ENCODE measurements at places on chromosomes 6 and 20. TPM values are rescaled to one million over a fixed set of nuclear protein-coding genes. Genes with fewer than 3 reads are reported as not detected.

Gene EPHA7
- 2.3 TPM for total RNA-seq

- DNase-seq = no peak
Observed at GRCh38 chr6:1916334-1917070, 306.8 kb downstream of the FOXC1 start.

Gene RFX6
- not detected for total RNA-seq

DNA sequence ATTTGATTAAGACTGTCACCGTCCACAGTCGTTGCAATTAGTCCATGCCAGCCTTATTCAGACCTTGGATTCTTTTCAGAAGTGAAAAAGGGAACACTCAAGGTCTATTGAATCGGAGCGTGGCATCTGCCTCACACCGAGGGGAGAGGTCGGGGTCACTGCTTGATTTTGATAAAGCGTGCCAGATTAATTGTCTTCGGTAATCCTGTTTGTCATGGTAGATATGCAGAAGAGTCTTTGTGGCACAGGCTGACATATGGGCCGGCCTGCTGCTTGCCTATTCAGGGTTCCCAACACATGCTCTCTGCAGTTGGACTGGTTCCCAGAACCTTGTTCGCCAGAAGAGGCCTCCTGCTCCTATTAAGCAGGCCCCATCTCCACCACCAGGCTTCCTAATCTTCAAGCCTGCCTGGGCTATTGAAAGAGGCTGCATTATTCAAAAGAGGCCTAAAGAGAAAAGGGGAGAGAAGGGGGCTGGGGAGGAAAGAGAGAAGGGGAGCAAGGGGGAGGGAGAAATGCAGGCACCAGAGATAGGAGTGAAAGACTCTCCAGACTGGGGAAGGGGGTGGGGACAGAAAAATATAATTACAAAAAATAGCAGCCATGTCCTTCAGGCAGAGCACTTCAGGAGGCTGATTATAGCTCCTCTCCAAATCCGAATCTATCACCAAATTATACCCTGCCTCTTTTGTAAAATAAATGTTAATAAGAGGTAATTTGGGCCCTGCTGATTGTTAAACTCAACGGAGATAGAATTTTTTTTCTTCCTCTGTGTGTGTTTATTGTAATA is 611.3 kb downstream of the HDGFL1 start:
- DNase-seq = peak; percentile 7

Gene ZC2HC1B
- not detected for total RNA-seq

Gene GSTA2
- not detected for total RNA-seq

DNA sequence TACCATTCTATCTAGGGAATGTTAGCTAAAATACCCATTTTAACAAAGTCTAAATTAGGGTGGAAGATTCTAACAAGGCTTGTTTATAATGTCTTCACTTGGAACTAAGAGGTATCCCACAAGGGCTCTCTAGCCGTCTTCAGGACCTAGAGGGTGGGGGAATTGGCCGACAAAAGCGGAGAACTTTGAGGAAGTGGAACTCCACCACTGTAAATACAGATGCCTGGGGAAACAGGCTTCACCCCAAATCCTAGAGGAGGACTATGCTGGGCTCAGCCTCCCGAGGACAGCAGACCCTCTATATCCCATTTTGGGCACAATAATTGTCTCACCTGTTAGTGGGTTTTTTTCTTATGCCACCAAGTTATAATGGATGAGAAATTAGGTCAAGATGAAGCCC is 58.0 kb upstream of the TFB1M start:
- no peak for DNase-seq

DNA sequence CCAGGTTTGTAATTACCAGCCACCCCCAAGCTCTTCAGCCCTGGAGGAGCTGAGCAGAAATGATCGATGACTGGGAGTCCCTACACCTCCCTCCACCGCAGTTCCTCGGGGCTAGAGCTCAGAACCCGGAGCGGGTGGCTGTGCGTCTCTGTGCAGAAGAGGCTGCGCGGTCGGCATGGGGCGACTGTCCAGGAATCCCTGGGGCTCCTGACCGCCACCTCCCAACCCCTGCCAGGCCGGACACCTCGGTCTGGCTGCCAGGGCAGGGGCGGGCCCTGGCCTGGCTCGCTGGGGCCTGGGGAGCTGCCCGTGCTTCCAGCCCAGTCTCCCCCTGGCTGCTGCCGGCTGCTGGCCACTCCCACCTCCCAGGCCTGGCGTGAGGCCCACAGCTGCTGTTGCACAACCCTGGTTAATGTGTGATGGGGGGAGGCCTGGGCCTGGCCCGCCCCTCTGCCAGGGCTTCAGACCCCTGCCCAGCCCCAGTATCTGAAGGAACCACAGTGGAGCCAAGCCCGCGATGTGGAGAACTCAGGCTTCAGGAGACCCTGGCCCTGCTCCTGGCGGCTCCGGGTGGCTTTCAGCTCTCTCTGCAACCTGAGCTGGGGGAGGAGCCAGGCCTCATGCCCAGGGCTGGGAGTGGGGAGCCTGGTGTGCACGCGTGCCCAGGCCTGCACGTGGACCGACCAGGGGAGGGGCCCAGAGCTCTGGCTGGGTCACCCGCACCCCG is 1.2 kb downstream of the SLC2A4RG start:
- peak; percentile 88 for DNase-seq

DNA sequence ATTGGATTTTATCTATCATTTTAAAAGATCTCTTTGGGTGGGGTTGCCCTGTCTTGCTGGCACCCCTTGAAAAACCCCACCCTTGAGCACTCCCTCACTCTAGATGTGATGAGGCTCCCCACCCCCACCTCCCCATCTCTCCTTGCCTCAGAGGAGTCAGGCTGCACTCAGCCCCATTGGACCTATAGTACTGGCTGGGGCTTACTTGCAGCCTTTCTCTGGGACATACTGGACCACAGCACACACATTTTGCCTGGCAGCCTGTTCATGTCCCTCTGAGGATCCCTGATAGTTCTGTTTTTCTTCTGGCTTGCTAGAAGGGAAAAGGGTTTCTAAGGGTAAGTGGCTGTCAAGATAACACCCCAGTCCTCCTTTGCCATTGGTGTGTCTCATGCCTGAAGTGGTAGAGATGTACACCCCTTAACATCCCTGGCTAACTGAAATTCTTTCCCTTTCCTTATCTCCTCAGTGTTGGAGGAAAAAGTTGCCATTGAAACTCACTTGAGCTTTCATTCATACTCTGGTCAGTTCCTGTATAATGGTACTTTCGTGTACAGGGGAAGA is 553.4 kb upstream of the CITED2 start:
- DNase-seq = no peak

- no peak for DNase-seq
Observed at GRCh38 chr6:42404484-42404883, 47.2 kb downstream of the TRERF1 start.

Gene CEP85L
- 21.9 TPM for total RNA-seq

DNA sequence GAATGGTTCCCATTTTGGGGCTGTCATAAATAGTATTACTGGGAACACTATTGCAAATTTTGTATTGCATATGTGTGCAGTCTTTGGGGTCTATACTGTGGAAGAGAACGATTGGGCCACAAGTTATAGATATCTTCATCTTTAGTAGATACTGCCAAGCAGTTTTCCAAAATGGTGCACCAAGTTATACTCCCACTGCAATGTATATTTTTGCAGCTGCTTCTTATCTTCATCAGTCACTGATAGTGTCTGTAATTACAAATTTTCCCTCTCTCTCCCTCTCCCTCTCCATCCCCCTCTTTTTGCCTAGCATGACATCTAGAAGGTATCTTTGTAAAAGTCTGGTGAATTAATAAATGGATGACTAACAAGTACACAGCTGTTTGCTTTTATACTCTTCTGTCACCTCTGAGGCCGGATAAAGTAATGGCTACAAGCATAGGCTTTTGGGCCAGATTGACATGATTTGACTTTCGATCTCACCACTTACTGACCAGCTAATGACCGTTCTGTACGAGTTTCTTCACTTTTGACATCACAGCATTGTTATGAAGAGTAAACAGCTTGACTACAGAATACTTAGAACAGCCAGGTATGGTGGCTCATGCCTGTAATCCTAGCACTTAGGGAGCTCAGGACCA is 113.3 kb upstream of the SLC2A12 start:
- DNase-seq = no peak

Gene TBXT
- total RNA-seq = not detected

GRCh38 chr6:143555582-143555981 is 44.1 kb upstream of the FUCA2 start:
- DNase-seq = no peak

Gene GCNT2
- 8.7 TPM for total RNA-seq

- no peak for DNase-seq
Observed at GRCh38 chr6:165937564-165938358, 229.9 kb downstream of the TBXT start.

Gene BMP5
- 5.0 TPM for total RNA-seq

DNA sequence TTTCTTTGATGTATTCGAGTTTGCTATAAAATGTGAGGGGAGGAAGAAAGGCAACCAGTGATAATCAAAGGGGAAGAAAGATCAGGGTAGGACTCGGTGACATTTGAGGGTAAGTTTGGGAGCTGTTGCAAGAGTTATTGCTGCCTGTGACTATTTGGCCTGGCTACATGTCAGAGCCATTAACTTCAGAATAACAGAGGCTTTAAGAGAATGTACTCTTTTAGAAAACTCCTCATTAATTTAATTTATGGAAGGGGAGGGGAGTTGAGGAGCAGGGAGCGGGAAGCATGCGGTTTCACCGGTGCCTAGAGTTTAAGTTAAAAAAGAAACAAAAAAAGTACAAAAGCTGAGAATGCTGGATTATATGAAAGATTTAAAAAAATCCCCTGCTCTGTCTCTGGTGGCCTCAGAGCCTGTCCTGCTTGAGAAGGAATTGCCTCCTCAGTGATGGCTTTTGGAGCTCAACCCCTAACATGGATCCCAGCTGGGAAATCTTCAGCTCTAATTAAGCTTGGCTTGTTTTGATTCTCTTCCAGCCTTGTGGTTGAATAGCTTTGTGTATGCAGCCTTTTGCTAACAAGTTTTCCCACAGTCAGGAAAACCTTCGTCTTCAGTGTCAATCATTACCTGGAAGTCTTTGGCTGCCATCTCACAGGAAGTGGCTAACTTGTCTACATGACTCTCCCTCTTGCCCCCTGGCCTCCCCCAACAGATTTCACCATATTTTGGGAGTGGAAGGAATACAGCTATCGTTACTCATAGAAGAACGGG is 238.2 kb downstream of the SOX4 start:
- peak; percentile 66 for DNase-seq

Gene DEFB123
- not detected for total RNA-seq

GRCh38 chr6:134415656-134416055 is 97.7 kb upstream of the SGK1 start:
- DNase-seq = no peak

Gene BEND6
- total RNA-seq = 5.6 TPM

DNA sequence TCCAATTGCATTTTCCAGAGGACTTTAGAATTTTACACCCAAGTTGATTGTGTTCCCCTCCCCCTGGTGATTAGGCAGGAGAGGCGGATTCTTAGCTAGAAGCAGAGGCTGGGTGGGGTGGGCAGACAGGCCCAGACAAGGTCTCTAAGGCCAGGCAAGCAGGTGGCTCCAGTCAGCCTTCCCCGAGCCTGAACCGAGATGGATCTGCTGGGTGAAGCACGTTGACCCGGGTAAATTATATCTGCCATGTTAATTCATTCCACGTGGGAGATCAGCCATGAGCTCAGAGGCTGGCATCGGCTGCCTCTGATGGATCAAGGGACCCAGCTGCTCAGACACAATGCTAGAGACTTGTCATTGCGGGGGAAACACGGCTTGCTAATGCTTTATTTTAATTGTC is 159.5 kb upstream of the MAFB start:
- DNase-seq = no peak

Gene BMP7
- total RNA-seq = 15.0 TPM

DNA sequence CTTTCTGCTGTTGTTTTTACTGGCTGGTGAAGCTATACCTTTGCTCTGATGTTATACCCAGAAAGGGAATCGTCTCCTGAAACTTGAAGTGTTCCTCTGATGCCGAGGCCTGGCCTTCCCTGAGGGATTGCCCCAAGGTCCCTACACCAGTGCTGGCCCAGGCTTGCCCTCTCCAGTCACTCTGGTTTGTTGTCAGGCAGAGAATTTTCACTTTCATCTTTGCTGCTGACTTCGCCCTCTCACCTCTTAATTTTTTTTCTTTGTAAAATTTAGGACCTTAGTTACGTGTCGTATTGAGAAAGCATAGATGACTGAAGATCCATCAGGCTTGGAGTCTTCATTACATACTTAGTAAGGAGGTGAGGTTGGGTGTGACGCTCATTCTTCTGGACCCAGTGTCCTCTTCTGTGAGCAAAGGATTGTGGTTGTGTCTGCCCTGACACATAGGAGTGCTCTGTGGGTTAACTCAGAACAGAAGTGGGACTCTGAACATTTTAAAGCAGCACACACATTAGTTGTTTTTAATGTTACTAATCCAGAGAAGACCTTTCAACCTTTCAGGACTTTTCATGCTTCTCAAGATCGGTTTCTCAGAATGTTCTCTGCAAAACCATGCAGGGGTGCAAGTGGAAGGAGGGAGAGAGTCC is 45.4 kb downstream of the TULP4 start:
- no peak for DNase-seq

Data from skin of body (tissue), 3 donors.